ENCODE measurements at places on chromosomes 6 and 20. TPM values are rescaled to one million over a fixed set of nuclear protein-coding genes. Genes with fewer than 3 reads are reported as not detected.

GRCh38 chr20:11112832-11113231 lies 439.0 kb upstream of the JAG1 start:
- no peak for DNase-seq

Gene TINAG
- total RNA-seq: not detected

GRCh38 chr20:24277196-24277595 lies 192.2 kb upstream of the SYNDIG1 start:
- DNase-seq: no peak

Gene STX11
- total RNA-seq: 0.21 TPM

Gene PDE10A
- 2.4 TPM for total RNA-seq

Gene KIF13A
- 40.8 TPM for total RNA-seq

Gene BPI
- not detected for total RNA-seq

DNA sequence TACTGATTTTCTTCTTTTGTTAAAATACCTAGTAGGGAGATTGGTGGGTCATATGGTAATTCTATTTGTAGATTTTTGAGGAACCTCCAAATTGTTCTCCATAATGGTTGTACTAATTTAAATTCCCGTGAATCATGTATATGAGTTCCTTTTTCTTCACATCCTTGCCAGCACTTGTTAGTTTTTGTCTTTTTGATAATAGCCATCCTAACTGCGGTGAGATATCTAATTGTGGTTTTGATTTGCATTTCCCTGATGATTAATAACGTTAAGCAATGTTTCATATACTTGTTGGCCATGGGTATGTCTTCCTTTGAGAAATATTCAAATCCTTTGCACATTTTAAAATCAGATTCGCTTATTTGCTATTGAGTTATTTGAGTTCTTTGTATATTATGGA lies 110.9 kb downstream of the JAG1 start:
- no peak for DNase-seq

DNA sequence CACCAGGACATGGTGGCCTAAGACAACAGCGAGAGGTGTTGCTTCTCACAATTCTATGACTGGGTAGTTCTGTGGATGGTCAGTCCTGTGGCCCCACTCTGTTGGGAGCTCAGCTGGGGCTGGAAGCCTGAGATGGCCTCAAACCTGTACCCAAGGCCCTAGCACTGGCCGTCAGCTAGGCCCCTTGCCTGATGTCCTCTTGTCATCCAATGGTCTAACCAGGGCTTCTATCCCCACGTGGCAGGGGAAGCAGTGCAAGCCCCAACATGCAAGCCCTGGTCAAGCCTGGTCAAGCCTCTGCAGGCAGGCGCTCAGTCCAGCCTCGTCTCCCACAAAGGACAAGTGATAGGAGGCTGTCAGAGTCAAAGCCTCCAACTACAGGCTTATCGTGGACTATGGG lies 196.5 kb upstream of the CST7 start:
- no peak for DNase-seq

Gene RAD21L1
- total RNA-seq: 0.48 TPM

DNA sequence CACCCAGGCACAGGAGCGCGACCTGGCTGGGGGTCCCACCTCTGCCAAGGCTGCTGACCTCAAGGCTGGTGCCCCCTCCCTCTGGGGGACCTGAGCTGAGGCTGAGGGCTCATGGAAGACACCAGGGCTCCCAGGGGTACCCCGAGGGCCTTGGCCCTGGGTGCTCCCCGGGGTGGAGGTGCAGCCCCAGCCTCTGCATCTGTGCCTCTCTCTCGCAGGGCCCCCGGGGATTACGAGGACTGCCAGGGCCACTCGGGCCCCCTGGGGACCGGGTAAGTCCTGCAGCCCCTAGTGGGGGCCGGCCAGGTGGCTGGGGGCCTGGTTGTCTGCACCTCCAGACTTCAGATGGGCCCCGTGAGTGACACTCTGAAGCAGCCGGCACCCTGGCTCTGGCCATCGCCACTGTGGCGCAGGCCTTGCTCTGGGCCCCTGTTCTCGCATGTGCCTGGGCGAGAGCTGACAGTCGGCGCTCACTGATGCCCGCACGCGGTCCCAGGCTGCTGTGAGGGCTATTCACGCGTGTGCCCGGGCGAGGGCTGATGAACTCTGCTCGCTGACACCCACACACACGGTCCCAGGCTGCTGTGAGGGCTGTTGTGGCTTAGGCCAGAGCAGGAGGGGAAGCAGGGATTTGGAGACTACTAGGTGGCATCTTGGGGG lies 9.3 kb downstream of the COL9A3 start:
- no peak for DNase-seq

GRCh38 chr6:149929422-149929821 lies 6.5 kb upstream of the RAET1G start:
- DNase-seq: peak; percentile 63

Gene POLR3F
- total RNA-seq: 12.6 TPM

Gene TXLNB
- total RNA-seq: 0.17 TPM

GRCh38 chr20:25553819-25554296 lies 31.5 kb downstream of the NINL start:
- no peak for DNase-seq

Gene PI16
- not detected for total RNA-seq

- no peak for DNase-seq
Observed at GRCh38 chr20:36497856-36498255, 43.5 kb upstream of the MYL9 start.

GRCh38 chr6:12548526-12548925 lies 168.0 kb upstream of the PHACTR1 start:
- DNase-seq: no peak

DNA sequence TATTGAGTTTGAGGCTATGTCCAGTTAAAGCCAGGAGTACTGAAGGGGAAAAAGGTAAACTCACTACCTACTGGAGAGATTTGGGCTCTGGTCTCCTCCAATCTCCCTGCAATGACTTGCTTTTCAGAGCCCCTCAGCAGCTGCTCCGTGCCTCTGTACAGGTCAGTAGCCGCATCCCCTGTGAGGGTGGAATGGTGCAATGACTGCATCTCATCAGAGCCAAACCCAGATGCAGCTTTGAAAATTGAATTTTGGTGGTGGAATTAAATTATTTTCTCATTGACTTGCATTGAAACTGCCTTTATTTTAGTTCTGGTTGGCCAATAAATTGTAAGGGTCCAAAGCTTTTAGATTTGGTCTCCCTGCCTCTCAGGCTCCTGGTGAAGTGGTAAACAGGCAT lies 166.7 kb downstream of the DLL1 start:
- peak; percentile 10 for DNase-seq

- peak; percentile 69 for DNase-seq
Observed at GRCh38 chr20:32585011-32585585, at the start of gene NOL4L. NOL4L (minus strand) TSS chr20:32585333; CDS start chr20:32584890, 443 bp downstream.

GRCh38 chr6:72418495-72418894 lies 203.4 kb upstream of the KCNQ5 start:
- DNase-seq: no peak

DNA sequence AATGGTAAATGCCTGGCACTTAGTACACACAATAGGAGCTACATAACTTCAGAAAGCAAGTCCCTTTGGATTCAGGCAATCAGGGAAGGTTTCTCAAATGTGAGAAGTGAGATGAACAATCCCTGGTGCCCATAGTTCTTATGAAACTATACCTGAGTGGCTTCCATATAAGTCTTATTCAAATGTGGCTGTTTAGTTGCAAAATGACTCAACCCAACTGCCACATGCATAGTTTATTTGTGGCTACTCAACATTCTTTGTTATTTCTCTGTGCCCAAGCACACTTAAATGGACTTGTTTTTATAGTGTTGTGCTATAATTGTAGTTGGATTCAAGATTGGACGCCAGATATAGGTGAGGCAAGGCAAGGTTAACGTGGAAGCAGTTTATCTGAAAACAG lies 93.7 kb upstream of the ATXN1 start:
- DNase-seq: no peak

DNA sequence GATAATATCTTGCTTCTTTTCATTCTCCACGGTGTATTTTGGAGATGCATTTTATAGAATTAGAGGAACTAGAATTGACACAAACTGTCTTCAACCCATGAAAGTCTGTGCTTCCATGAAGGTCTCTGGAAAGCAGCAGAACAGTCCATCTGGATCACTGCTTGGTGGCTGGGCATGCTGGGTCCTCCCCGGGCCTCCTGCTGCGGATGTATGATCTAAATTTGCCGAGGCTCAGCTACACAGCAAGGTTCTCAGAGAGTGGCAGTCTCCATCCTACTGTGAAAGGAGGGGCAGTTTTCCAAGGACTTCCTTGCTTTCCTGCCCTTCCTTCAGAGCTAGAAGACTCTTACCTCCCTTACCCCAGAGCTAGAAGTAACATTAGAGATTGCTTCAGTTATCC lies 15.1 kb downstream of the PKIG start:
- DNase-seq: no peak

- DNase-seq: no peak
Observed at GRCh38 chr6:170251776-170252571, 38.9 kb downstream of the DLL1 start.

DNA sequence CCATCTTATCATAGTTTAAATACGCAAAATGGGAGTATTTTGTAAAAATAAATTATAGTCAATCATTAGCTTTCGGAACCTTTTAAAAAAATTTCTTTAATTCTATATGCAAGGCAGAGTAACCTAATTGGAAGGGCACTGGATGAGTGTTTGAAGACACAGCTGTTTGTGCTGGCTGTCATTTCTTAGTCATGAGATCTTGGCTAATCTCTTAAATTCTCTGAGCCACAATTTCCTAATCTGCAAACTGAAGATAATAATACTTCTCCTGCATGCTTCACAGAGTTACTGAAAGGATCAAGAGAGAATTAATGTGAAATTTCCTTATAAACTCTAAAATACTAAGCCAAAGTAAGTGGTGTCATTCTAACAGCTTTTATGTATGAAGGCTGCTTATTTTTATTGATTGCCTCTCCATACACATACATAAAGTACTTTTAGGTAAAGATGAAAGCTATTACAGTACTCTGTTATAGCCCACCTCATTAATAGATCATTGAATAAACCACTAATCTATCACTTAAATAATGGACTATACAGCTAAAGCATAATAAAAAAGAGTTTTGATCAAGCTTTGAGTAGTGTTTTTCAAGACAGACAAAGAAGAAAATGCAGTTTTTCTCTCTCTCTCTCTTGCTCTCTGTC lies 383.7 kb upstream of the IRAK1BP1 start:
- no peak for DNase-seq

GRCh38 chr6:16819752-16820151 lies 58.5 kb upstream of the ATXN1 start:
- DNase-seq: no peak

Gene BMP2
- total RNA-seq: 3.6 TPM

DNA sequence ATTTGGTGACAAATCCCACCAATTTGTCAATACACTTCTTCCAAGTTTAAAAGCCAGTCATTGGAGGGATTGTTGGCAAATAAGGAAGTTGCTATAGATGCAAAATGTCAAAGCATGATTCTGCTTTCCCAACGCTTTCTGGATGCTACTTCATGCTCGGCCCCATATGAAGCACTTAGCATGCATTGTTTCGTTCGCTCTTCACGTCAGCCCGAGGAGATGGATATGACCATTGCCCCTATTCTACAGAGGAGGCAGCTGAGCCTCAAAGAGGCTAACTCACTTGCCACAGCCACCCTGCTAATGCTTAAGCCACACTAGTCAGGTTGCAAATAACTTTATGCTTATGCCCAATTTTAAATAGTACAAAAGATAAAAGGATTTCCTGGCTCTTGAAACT lies 2.8 kb upstream of the NXT1 start:
- DNase-seq: no peak

Gene CENPW
- total RNA-seq: 104 TPM

- no peak for DNase-seq
Observed at GRCh38 chr20:4534315-4534714, 187.4 kb upstream of the PRND start.

DNA sequence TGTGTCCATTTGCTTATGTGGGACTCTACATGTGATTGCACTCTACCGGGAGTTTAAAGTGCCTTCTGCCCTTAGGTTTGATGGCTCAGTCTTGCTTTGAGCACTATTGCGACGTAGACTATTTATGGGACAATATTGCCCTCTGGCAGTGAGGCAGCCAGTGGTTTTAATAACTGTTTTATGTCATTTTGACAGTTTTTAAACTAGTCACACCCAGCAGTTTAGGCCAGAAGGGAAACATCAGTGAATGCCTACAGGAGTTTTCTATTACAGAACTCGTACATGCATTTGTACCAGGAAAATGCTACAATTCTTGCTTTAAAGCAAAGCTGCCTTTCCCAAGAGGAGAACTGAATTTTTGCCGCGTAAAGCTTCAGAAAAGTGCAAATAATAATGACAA lies 813.7 kb downstream of the KIF16B start:
- DNase-seq: no peak

GRCh38 chr20:17448071-17448470 lies 83.1 kb downstream of the BFSP1 start:
- no peak for DNase-seq

- no peak for DNase-seq
Observed at GRCh38 chr6:168905451-168906090, 348.1 kb downstream of the THBS2 start.

Gene GPR63
- total RNA-seq: 11.3 TPM

Gene TSBP1
- total RNA-seq: not detected

GRCh38 chr6:162940426-162940825 lies 212.7 kb downstream of the PACRG start:
- no peak for DNase-seq

GRCh38 chr6:132400883-132401617 lies at the start of gene MOXD1:
MOXD1 (minus strand) TSS chr6:132401475; CDS start chr6:132401426, 49 bp downstream.
- peak; percentile 83 for DNase-seq

DNA sequence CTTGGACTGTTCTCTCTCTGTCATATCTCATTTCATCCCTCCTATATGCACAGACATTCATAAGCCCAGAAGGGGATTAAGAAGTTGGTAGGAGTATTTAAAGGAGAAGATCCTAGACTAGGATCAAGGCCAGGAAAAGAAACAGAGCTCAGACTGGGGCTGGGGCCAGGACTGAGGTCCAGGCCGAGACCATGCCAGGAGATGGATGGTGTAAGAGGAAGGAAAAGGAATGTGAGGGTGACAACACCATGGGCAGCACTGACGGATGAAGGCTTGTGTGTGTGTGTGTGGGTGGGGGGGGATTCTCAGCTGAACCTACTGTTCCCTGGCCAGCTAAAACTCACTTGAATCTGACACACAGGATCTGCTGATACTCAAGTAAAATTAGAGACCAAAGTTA lies 182.1 kb downstream of the KIF6 start:
- DNase-seq: no peak

DNA sequence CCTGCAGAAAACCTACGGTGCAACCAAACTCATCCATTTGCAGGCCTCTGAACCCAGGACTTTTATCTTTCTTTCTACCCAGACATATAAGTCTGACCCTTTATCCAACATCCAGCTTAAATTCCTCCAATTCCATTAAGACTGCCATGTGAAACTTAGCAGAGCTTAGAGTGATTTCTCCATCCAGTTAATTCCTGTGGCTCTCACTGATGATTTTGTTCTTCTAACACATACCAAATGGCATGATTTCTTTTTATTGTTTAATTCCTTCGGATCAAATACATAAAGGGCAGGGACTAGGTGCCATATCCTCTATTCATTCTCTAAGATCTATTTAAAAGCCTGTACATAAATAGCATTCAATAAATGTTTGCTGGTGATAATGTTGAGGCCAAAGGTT lies 92.9 kb downstream of the TASP1 start:
- no peak for DNase-seq

DNA sequence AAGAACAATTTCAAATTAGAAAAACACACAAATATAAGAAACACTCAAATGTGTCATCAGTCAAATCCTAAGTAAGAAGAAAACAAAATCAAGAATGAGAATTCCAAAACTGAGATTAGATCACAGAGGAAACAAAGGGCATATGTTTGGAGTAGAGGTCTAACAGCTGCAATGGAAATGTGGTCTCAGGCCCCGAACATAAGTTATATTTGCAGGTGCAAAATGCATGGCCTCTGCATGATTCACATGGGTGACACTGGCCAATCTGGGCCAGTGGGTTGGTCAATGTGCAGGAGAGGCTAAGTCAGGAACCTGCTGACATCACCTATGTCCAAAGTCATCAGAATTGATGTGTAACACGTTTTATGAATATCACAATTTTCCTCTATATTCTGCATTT lies 108.5 kb upstream of the MAP7 start:
- no peak for DNase-seq

Gene SNAI1
- total RNA-seq: 6.5 TPM
